ENCODE measurements at places on chromosomes 4 and X.
A peak's percentile ranks its signal among the peaks of the same experiment; 100 is the strongest.

GRCh38 chr4:40340030-40340429, 4.9 kb downstream of the CHRNA9 start:
- peak; percentile 72 for DNase-seq

DNA sequence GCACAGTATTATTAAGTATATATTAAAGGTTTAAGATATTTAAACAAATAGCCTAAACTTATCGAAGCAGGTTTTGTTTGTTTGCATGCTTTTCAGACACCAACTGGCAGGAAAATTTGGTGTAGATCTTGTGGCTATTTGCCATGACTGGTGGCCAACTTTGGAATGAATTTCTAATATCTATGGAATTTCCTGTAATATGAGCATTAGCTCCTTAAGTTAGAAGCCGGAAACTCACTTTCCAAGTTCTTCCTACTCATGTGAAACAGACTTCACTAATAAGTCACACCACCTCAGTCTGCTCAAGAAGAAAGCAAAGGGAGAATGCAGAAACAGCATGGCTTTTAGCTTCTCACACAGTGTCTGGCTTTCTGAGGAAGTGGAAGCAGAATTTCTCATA, 563.9 kb downstream of the GRXCR1 start:
- DNase-seq = no peak

DNA sequence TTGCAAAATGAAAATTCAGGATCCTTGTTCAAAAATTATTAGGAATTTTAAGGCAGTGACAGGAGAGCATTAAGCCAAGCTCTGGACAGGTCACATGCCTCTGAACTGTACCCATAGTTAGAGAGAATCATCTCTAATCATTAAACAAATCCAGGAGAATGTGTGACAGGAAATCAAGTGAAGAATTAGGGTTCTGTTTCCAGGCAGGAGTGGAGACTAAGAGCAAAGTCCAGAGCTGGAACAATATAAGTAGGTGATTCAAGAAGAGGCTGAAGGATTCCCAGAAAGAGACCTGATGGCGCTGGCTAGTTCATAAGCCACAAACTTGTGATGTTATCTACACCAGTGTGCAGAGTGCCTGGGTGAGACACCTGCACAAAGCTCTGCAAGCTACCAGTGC, 104.6 kb upstream of the PRKG2 start:
- no peak for DNase-seq

- no peak for DNase-seq
These were observed 71.8 kb downstream of the C4orf46 start for GRCh38 chr4:158599765-158600498.

- DNase-seq = no peak
These were observed 86.3 kb downstream of the CDS1 start for GRCh38 chr4:84669201-84669600.

DNA sequence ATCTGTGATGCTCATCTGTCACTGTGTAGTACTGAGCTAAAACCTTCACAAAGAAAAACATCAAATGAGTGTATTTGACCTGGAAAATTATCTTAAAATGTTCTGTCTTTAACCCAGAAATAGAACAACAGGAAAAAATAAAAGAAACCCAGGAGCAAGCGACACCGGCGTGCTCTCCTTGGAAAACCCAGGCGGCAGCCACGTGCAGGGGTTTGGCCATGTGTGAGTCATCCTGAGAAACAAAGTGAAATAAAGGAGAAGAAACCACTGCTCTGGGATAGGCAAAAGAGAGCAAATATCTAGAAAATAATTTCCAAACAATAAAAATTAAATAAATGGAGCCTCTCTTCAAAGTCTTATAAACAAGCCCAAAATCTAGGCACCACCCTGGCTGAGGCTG, 20.0 kb upstream of the TMEM128 start:
- peak; percentile 66 for DNase-seq

- DNase-seq = no peak
These were observed 603 bp upstream of the SMS start for GRCh38 chrX:21939906-21940305.

DNA sequence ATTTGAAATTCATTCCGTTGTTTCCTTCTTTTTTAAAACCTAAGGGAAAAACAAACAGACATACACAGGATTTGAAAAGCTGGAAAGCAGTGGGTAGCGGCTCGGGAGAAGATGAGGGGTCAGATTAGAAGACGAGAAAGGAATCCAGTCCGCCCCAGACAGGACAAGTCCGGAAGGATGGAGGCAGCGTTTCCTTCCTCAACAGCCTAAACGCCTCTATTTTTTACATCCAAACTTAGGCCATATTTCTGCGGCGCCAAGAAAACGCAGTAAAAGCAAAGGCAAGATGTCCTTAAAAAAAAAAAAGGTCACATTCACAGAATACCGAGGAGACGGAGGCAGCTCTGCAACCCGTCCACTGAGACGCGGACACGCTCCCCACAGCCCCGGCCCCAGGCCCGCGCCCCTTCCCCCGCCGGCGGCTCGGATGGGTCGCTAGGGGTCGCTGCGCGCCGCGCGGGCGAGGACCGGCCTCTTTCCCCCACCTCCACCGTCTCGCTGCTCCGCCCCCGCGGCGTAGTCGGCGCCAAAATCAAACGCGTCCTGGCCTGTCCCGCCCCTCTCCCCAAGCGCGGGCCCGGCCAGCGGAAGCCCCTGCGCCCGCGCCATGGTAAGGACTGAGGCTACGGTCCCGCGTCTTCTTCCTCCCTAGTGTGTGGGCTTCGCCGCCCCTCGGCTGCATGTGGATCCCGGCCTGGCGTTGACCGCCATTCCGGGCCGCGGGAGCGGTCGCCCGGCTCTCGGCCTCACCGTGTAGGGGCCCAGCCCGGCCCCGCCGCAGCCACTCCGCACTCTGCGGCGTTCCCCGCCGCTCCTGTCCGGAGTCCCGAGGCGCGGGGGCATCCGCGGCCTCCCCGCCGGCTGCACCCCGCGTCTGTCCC, at the start of gene MND1:
Gene MND1 (plus strand): TSS at position 558 of the 881 bp plus-strand sequence. CDS start 50 bp downstream, at position 608.
- peak; percentile 68 for DNase-seq

- DNase-seq = no peak
These were observed at the start of gene SLC10A6 for GRCh38 chr4:86848732-86849619. Gene SLC10A6, minus strand, starts transcription at chr4:86849384. Its CDS starts 269 bp downstream, at chr4:86849115.

DNA sequence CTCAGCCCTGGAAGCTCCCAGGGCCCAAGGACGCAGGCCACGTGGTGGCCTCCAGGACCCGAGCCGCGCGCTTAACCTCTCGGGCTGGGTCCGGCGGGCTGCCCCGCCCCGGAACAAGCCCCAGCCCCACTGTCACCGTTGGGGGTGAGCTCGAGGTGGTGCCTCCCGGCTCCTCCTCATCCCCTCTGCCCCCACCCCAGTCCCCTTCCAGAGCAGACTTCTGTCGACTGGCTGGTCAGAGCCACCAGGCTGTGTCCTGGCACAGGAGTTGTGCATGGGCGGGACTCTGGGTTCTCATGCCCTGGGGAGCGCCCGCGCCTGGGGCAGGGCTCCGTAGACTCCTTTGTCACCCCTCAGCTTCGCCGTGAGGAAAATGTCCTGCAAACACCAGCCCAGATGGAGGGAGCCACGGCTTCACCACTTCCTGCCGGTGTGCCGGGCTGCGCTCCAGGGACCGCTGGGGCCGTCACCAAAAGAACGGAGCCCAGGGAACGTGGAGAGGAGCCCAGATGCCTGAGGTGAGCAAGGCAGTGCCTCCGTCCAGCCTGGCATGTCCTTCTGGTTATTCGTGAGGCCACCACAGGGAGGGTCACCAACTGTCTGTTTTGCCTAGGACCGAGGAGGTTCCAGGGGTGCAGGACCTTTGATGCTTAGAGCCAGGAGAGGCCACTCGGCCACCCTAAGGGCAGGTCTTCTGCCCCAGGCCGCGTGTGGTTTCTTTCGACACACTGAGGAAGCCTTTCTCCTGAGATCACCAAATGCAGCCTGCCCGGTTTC, 7.1 kb upstream of the RGS12 start:
- peak; percentile 93 for DNase-seq

GRCh38 chrX:134957836-134958235, 33.0 kb upstream of the SMIM10 start:
- no peak for DNase-seq

DNA sequence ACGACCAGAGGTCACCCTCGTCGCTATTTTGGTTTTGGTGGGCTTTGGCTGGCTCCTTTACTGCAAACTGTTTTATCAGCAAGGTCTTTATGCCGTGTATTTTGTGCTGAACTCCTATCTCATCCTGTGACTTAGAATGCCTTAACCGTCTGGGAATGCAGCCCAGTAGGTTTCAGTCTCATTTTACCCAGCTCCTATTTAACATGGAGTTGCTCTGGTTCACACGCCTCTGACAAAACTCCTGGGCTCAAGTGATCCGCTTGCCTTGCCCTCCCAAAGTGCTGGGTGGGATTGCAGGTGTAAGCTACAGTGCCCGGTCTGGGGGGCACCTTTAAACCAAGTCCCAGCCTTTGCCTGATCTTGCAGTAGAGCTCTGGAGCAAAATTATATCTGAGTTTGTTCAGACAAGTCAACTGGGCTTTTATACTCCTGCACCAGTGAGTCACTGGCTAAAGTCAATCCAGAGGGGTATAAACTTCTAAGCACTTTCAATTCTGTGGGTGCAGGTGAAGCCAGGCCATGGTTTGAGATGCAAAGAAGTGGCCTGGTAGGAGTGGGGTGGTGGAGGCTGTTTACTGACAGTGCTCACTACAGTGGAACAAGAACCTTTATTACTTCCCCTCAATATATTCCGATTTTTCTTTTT, 50.2 kb downstream of the MGST2 start:
- DNase-seq = no peak

GRCh38 chr4:146112389-146112788, 63.1 kb upstream of the LSM6 start:
- peak; percentile 69 for DNase-seq

DNA sequence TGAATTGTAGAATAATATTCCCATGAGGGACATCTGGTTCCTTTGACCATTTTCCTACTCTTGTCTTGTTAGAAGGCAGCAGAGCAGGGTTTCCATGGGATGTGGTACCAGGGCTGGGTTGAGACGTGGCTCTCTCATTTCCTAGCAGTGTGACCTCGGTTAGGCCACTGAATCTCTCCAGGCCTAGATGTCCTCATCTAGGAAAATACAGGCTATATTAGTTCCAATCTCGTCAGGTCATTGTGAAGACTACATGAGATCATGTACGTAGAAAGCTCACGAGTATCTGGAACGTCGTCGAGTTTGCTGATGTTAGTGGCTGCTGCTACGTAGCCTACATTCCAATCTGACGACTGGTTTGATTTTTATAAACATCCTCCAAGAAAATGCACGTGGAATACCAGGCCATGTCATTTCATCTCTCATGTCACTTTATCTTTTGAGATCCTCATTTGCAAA, 278.2 kb upstream of the GATB start:
- no peak for DNase-seq

GRCh38 chrX:107678957-107679740, 50.8 kb downstream of the PRPS1 start:
- DNase-seq = peak; percentile 44

- no peak for DNase-seq
These were observed at the start of gene ETNPPL for GRCh38 chr4:108762559-108763225. Gene ETNPPL, minus strand, starts transcription at chr4:108763053. Its CDS starts 155 bp downstream, at chr4:108762898.

DNA sequence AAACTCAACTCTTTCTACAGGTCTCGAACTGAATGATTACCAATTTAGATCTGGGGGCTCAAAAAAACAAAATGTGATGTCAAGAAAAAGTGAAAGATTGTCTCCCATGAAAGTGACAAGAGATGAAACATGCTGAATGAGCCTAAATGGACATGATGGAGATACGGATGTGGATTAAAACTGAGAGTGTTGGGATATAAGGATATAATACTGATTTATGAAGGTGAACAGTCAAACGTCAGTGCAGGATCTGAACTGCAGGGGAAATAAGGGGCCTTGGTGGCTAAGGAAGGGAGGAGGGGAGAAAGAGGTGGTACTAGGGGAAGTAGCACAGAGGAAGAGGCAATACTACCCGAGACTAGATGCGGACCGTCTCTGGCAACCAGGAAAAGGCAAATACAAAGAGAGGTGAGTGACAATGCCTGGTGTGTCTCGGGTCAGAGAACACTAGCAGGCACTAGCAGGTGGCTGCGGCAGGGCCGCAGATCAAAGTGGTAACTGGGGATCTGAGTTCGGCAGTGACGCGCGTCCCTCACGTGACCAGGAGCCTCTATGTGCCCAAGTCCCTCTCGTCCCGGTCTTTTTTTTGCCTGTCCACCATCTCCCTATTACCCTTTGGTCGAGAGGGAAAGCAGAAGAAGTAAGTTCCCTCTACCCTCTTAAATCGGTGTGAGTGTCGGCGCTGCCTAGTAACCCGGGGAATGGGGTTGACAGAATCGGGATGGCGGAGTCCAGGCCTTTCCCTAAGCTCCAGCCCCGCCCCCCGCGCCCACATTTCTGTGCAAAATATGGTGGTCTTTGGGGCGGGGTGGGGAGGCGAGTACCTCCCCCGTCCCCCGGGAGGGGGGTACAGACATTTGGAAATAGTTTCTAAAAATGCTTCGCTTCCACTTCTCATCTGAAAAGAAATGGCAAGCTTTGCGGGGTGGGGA, at the start of gene TCEAL1:
Gene TCEAL1 (plus strand): TSS at position 590 of the 932 bp plus-strand sequence. CDS start 942 bp downstream, outside the sequence.
- peak; percentile 9 for DNase-seq

- no peak for DNase-seq
These were observed 2.4 kb downstream of the KLHL2 start for GRCh38 chr4:165209796-165210195.

DNA sequence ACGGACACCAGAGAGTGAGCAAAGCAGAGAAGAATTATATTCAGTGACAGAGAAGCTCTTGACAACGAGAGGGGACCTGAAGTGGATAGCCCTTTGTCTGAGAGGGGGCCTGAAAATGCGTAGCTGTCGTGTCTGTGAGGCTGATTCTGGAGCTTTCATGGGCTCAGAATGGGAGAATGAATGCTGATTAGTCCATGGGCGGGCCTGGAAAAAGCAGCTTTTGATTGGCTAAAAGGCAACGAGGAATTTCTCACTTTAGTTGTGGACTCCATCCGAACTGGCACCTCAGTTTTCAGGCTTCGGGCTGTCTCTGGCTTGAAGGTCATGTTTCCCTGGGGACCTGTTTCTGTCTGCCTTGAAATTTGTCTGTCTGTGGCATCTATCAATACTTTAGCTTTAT, 487.1 kb downstream of the TECRL start:
- DNase-seq = no peak

GRCh38 chr4:63315651-63316050, 1093.6 kb downstream of the TECRL start:
- DNase-seq = no peak

DNA sequence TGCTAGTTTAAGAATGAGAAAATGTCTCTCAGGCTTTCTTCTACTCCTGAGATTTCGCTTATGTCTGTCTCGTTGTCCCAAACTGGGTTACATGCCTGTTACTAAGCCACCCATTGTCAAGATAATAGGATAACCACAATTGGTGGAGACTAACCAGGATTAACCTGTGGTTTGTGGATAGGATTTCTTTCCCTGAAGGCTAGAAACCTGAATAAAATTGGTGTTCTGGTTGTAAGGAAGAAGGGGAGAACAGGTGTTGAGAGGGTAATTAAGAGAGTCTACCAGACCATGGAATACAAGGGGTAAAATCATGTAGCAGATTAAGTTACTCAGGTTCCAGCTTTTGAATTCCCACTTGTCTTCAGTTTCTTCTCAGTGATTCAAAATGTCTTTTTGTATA, 225.4 kb downstream of the CPE start:
- no peak for DNase-seq

GRCh38 chr4:37693450-37694190, 7.4 kb upstream of the RELL1 start:
- no peak for DNase-seq

- no peak for DNase-seq
These were observed 489.1 kb upstream of the INTU start for GRCh38 chr4:127143460-127144195.
